ENCODE measurements at places on chromosomes 5 and 9.
A peak's percentile ranks its signal among the peaks of the same experiment; 100 is the strongest.

DNA sequence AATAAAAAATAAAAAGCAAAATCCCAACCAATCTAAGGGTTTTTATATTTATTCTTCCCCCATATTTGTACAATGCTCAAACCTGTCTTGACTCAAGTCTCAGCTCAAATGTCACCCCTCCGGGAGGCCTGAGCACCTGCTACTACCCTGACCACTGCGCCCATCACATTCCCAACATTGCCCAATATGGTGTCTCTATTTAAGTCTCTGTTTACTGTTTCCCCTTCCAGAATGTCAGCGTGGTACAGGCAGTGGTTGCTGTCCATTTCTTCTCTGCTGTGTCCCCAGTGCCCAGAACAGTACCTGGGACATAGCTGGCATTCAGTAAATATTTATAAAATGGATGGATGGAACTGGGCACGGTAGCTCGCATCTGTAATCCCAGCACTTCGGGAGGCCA lies 47.3 kb upstream of the PRRC2B start:
- no peak for DNase-seq

- no peak for DNase-seq
Measured at GRCh38 chr5:154865466-154866184, 7.2 kb downstream of the CNOT8 start.

GRCh38 chr5:139051392-139051791 lies 146.8 kb downstream of the SIL1 start:
- no peak for DNase-seq

DNA sequence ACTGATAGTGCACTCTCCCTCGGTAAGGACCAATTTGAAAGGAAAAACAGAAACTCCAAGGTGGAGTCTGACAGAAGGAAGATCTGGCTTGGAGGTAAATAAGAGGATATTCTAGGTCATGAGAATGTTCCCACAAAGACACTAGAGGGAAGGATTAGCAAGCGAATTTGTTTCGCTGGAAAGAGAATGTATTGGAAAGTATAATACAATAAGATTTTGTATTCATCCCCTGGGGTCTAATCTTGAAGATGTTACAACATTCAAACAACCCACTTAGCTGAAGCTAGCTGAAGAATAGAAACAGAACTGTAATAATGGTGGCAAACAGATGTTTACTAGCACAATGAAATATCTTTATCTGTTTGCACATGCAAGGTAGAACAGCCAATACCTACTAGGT lies 158.7 kb downstream of the GNAQ start:
- no peak for DNase-seq

GRCh38 chr5:43193181-43193893 lies 1.3 kb downstream of the NIM1K start:
- peak; percentile 84 for DNase-seq

DNA sequence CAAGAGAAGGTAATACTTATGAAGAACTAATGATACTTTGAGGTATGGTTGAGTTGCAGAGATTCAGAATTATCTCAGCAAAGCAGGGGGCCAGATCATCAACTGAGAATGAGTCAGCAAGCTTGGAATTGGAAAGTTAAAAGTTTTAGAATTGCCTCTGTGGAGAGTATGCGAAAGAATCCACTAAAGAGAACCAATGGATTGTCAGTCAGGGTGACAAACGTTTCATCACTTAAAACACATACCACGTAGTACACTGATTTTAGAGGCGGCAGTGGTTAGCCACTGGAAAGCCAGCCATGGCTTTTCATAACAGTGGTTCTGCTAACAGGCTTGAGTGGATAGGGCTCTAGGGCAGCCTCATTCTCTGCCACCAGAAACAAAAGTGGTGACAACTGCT lies 30.7 kb downstream of the AOPEP start:
- DNase-seq = no peak

DNA sequence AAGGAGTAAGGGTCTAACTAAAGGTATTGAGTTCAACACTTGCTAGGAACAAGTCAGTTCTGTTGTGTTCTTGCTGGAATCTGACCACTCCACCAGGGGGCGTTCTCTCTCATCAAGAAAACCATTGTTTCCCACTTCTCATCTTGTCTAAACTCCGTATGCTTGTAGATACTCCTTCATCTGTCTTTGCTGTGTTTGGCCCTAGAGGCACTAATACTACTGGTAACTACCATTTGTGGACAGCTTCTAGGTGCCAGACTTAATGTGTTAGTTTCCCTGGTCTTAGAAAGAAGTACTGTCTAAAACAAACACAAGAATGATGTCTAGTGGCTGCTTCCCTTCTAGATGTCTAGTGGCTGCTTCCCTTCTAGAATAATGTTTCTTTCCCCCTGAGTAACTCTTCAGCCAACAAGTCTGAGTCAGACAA lies 18.7 kb upstream of the PTPDC1 start:
- peak; percentile 85 for DNase-seq

GRCh38 chr5:125700380-125700861 lies 722.8 kb upstream of the GRAMD2B start:
- DNase-seq = no peak

- no peak for DNase-seq
Measured at GRCh38 chr5:17796757-17797396, 162.6 kb downstream of the TAF11L14 start.

- no peak for DNase-seq
Measured at GRCh38 chr9:20685769-20686168, 1.7 kb downstream of the FOCAD start.

DNA sequence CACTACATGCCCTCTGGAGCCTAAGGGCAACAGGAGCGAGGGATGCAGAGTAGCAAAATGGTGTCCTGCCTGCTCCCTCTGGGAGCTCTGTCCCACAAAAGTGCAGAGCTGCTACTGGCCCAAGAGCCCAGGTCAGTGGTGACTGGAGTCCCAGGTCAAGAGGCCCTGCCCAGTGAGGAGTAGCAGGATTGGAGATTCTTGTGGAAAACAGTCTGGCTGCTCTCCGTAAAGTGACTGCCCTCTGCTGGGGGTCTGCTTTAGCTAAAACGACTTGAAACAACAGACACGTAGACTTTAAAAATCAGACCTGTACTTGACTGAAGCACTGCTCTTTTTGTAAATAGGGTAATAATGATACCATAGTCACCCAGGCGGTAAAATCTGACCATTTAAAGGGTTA lies 917.0 kb downstream of the MAT2B start:
- DNase-seq = no peak

- DNase-seq = no peak
Measured at GRCh38 chr9:87800456-87800855, 74.5 kb downstream of the CTSL start.

DNA sequence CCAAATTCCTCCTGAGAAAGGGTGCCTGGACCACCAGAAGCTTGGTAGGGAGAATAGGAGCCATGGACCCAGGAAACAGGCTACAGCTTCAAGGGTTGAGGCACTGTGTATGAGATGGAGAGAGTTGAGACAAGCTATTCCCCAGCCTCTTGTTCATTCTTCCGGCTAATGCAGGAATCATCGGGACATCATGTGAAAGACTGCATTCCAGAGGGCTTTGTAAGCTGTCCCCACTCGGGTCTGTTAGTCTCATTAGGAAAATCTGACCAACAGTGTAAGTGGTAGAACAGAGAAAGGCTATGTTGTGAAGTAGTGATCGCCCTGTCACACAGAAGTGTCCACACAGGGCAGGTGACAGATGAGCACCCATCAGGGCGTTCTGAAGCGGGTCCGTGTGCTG lies 81.4 kb downstream of the GABBR2 start:
- no peak for DNase-seq

- DNase-seq = no peak
Measured at GRCh38 chr5:166117072-166118066, 2174.1 kb upstream of the WWC1 start.

GRCh38 chr5:168163966-168164365 lies 127.5 kb upstream of the WWC1 start:
- DNase-seq = no peak

DNA sequence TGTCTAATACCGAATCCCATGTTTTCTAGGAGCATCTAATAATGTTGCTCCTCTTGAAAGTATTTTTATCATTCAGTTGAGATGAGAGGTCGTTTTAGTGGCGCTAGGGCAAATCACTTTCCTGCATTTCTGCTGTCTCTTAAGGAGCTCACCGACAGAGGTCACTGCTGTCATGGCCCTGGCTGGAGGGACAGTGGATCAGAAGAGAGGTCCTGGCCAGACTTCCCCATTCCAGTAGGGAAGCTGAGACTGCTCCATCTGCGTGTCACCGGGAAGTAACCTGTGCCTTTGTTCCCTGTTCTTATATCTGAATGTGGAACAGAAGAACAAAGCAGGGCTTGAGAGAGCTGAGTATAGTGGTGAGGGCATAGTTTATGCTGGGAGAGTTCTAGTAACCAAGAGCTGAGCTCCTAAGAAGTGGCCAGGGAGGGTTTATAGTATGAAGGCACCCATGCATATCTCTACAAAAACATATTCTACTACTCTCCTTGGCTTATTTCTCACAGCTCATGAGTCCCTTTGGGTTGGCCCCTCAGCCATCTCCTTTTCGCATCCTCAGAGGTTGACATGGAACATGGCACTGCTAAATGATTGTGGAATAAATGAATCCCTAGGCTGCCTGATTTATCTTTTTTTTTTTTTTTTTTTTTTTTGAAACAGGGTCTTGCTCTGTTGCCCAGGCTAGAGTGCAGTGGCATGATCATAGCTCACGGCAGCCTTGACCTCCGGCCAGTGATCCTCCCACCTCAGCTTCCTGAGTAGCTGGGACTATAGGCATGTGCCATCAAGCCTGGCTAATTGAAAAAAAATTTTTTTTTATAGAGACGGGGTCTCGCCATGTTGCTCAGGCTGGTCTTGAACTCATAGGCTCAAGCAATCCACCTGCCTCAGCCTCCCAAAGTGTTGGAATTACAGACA lies 27.2 kb downstream of the ATP6V0E1 start:
- peak; percentile 74 for DNase-seq

DNA sequence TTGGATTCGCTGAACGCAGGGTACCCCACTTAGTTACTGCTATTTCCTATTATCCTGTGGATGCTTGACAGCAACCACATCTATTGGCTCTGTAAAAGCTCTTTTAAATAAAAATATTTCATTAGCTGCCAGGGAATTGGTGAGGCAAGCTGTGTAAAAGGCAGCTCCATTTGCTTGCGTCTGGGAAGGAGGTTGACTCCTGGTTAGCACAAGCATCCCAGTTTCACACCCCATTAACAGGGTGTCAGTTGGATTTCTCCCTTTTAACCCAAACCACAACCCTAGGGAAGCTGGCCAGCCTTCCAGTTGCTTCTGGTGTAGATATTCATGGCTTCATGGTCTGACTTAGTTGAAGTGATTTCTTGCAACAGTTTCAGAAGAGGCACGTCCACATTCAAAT lies 151.0 kb downstream of the GPBP1 start:
- DNase-seq = no peak

GRCh38 chr9:91751922-91752321 lies 198.1 kb downstream of the ROR2 start:
- DNase-seq = no peak

DNA sequence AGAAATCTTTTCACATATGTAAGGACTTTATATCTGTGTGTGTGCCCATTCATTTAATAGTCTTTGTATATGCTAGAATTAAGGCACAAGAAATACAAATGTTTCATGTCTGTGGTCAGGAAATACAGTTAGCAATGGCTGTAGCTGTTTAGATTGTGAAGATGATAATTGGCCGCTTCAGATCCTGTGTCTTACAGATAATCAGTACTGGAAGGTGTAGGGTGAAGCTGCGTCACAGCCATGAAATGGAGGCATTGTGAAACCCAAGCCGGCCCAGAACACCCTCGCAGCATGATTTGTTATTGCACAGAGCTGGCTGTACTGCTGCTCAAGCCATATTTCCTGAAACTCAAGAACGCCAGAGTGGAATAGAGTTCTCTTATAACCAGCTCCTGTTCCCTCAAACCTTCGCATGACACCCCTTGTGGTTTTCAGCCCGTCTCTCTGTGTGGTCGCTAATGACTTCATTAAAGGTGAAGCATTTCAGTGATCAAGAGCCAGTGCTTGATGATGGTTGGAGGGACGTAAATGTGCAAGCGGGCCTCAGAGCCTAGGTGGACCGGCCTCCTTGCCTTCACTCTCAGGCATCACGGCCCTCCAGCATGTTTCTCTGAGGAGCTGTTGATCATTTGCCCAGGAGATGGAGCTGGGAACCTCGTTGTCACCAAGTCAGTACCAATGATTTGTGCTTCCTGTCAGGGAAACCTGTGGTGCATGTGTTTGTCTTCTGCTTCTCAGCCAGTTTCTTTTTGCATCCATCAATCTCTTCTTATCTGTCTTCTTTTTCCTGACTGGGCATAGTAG lies 80.1 kb downstream of the F2RL2 start:
- no peak for DNase-seq

DNA sequence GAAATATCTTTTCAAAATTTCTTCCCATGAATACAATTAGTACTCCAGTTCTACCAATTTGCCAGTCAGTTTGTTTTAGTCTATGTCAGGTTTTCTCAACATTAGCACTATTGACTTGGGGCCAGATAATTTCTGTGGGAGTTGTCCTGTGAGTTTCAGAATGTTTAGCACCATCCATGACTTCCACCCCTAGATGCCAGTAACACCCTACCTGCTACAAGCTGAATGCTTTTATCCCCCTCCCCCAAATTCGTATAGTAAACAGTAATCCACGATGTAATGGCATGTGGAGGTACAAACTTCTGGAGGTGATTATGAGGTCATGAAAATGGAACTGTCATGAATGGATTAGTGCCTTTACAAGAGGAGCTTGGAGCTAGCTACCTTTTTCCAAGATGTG lies 420.0 kb downstream of the CDH18 start:
- no peak for DNase-seq

DNA sequence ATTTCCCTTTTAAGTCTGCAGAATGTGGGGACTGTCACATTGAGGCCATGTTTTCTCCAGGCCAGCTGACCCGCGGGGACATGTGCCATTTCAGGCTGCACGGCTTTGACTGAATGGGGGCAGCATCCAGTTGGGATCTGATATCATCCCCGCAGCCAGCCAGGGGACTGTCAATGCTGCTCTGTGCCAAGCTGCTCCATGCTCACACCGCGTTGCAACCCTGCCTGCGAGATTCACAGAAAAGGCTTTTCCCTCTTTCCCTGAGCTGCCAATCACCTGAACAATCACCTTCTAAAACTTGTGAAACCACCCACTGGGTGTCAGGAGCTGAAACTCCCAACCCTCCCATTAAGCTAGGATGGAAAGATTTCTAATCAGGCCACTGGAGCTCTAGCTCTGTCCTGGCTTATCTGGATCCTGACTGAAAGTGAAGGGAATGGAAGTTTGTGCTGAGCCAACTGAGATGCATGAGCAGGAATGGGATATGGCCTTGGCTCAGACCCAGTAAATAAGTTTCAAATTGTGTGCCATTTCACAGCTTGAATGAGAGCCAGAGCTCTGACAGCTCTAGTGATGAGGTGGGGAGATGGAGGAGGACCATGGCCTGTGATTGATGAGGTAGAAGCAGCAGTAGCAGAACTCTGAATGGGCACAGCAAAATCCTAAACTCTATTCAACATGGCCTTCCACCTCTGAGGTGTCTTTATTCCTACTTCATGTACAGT lies 34.5 kb upstream of the ZNF366 start:
- peak; percentile 73 for DNase-seq

GRCh38 chr5:76718880-76719279 lies 3.0 kb downstream of the F2R start:
- DNase-seq = no peak

- no peak for DNase-seq
Measured at GRCh38 chr9:69932901-69933300, 110.7 kb upstream of the MAMDC2 start.

Data from Ammon's horn (tissue), 1 donor.